ENCODE measurements at places on chromosomes 1 and 21.

DNA sequence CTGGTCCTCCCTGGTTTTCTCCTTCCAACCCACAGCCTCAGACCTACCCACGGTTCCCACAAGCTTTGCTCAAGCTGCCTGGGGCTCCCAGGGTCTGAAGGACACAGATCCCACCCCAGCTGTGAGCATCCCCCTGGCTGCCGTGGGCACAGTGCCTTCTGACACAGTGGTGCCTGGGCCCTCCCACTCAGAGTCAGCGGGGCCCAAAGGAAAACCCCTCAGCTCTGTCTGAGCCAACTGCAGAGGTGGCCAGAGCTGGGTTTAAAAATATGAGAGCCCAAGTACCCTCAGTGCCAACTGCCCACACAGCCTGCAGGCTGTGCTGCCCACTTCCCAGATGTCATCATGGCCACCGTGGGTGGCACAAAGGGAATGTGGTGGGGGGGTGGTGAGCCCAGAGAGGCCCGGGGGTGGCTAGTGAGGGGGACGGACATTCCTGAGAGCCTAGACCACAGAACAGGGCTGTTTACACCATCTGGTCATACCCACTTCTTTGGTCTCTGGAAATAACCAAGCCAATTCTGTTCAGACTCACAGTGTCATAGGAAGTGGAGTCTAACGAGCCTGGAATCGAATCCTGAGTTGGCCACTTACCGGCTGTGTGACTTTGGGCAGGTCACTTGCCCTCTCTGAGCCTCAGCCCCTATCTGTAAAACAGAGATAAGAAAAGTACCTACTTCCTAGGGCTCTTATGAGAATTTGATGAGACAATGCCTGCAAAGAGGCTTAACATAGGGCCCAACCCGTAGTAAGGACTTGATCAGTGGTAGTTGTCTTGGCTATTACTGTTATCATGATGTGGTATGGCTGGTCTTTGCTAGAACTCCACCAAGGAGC is 85.5 kb downstream of the CAMK2N1 start:
- DNase-seq, result no peak

- no peak for DNase-seq
These were observed 23.1 kb downstream of the UBE2G2 start for GRCh38 chr21:44778499-44778911.

GRCh38 chr1:224407571-224408293 is 26.9 kb downstream of the WDR26 start:
- no peak for DNase-seq

- no peak for DNase-seq
These were observed 76.4 kb downstream of the ATP5PO start for GRCh38 chr21:33839167-33839716.

DNA sequence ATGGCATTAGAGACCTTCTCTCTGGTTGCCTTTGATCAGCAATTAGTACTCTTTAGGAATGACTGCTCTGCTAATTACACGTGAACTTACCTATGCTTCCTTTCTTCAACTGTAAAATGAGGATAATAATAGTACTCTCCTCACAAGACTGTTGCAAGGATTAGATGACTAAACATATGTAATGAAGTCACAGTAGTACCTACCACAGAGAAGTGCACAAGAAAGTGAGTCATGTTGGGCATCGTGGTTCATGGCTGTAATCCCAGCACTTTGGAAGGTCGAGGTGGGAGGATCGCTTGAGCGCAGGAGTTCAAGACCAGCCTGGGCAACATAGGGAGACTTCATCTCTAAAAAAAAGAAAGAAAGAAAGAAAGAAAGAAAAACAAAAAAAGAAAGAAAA is 68.1 kb upstream of the AK4 start:
- DNase-seq, result no peak

GRCh38 chr1:179530352-179530751 is 45.4 kb downstream of the NPHS2 start:
- no peak for DNase-seq

DNA sequence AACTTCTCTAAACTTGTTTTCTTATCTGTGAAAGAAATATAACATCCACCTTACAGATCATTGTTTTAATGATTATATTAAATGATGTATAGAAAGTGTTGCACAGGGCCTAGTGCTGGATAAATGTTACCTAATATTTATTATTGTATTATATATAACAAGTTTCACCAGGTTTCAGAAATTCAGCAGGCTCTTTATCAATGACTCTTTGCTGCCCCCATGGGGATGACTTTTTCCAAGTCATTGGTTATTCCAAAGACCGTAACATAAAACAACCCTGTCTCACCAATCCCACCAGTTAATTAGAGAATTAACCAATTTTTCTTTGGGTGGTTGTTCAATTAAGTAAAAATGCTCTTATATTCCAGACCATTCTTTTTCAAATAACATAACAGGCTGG is 7.3 kb upstream of the DEDD start:
- DNase-seq, result no peak

DNA sequence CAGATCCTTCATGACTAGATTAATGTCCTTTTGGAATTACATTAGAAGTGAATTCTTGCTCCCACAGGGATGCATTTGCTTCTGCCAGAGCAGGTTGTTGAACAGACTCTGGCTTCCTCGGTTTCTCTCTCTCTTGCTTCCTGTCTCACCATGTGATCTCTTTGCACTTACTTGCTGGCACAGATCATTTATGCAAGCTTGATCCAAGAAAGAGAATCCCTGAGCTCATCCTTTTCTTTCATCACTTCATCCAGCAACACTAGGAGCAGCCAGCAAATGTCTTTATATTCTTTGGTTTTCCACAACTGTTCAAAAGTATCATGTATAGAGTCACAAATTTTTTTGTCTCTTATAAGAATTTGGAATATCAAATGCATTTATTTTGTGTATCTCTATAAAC is 313.5 kb downstream of the ZNF326 start:
- no peak for DNase-seq

- peak; percentile 2 for DNase-seq
These were observed 93.5 kb upstream of the ACTL8 start for GRCh38 chr1:17661546-17662157.

DNA sequence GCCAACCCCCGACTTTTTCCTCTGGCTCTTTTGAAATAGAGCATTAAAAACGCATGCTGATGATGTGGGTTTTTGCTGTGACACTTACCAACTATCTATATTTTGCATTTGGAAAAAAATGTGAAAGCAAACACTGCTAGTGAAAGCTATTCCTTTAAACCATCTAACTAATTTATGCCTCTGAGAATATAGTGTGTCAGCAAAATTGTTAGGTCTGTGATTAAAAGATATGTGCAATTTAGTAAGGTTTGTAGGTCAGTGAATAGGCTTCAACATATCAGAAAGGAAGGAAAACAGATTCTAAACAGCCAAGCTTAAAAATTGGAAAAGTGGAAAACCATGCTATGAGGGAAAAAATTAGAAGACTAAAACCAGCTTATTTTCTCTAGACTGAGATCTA is 1929.3 kb downstream of the NCAM2 start:
- DNase-seq, result no peak

- DNase-seq, result no peak
These were observed 870.1 kb downstream of the BRINP3 start for GRCh38 chr1:189607477-189608096.

DNA sequence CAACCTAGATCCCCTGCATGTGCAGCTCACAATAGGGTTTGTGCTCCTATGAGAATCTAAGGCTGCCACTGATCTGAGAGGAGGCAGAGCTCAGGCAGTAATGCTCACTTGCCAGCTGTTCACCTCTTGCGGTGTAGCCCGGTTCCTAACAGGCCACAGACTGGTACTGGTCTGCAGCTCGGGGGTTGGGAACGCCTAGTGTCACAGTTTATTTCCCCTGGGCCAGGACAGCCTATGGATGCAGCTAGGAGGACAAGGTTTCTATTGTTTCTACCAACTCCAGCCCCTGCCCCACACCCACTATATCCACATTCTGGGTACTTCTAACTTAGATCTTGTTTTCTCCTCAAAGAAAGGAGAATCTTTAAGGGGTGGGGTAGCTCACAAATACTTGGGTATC is 58.7 kb upstream of the PRRC2C start:
- no peak for DNase-seq

DNA sequence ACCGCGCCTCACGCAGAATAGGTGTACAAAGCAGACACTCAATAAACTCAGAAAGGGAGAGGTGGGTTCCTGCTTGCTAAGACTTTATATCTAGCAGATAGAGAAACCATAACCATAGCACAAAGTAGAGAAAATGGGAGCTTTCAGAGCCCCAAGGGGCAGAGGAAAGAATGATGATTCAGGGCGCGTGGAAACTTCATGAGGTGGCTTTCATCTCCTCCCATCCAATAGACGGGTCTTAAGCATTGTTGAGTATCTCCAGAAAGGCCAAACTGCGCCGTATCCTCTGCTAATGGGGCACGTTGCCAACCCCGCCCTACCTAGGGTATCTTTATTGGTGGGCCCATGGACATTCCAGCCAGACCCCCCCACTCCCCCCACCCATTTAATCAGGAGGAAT is 778 bp upstream of the MIXL1 start:
- DNase-seq, result no peak

DNA sequence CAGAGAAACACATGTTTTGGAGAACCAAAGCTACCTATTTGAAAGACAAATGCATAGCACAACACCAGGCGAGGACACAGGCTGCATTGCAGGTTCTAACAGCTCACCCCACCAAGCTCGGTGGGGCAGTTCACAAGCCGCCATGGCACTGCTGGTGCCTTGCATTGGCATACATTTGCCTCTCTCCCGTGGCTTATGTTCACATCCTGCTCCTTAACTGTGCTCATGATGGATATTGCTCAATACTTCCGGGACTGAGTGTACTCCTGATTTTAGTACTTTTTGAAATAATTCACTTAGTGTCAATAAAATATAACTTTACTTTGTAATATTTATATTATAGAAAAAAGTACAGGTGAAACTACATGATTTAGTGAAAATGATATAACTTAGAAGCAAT is 1187.4 kb upstream of the NCAM2 start:
- DNase-seq, result no peak

GRCh38 chr1:21280011-21280471 is 10.2 kb downstream of the ECE1 start:
- peak; percentile 29 for DNase-seq

DNA sequence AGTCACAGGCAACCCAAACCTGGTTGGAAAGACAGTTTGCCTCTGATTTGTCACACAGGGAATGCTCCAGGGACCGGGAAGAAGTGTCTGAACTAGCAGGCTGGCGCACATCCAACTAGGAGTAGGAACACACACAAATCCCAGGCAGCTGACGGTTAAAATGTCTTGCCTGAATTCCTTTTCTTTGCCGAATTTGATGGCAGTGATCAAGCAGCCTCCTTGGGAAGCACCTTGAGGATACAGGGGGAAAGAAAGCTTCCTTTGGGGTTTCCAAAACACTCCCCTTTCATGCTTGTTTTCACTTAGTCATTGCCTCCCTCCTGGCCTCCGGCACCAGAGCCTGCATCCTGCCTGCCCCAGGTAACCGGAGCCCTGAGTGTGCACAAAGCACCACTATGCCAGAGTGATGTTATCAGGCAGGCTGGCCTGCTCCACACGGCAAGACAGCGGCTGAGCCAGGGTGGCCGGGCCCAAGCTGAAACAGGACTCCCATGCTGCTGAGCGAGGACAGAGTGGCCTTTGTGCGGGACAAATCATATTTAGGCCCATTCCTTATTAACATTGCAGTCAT is 193.8 kb downstream of the LMX1A start:
- no peak for DNase-seq

- no peak for DNase-seq
These were observed 4.9 kb downstream of the CR2 start for GRCh38 chr1:207459008-207459407.

DNA sequence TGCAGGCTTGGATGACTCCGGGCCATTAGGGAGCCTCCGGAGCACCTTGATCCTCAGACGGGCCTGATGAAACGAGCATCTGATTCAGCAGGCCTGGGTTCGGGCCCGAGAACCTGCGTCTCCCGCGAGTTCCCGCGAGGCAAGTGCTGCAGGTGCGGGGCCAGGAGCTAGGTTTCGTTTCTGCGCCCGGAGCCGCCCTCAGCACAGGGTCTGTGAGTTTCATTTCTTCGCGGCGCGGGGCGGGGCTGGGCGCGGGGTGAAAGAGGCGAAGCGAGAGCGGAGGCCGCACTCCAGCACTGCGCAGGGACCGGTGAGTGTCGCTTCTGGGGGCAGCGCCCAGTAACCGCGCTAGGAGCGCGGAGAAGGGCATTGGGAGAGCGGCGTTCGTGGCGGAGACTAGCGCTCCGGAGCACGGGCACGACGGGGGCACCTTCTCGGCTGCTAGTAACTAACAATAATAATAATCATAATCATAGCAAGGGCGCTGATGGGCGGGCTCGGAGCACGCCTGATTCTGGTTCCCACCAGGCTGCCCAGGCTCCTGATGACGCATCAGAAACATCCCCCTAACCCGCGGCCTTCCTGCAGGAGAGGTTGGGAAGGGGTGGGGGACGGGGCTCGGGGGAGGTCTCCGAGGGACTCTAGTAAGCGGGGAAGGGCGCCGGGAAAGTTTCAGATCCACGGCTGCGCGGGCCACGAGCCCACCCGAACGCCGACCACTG is at the start of gene MX1:
Gene MX1, plus strand, starts transcription at position 286 of the 722 bp plus-strand sequence. CDS start 5,832 bp downstream, outside the sequence.
- peak; percentile 84 for DNase-seq

DNA sequence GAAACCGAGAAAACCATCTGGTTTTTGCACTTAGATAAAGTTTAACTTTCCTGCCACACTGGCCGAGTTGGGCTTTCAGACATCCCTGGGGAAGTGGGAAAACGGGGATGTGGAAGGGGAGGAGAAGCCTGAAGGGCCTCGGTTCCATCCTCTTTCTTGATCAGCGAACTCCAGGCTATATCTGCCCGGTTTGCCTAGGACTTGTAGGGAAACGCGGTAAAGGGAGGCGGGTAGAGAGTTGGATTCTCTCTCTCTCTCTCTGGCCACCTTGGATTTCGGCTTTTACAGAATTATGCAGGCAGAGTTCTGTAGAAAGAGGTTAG is 4.6 kb upstream of the LHX8 start:
- DNase-seq, result no peak

- no peak for DNase-seq
These were observed 676 bp downstream of the MORC3 start for GRCh38 chr21:36320421-36321324.

- DNase-seq, result no peak
These were observed 23.1 kb downstream of the CD53 start for GRCh38 chr1:110896090-110896489.

GRCh38 chr1:36372617-36373016 is 13.1 kb downstream of the STK40 start:
- no peak for DNase-seq

DNA sequence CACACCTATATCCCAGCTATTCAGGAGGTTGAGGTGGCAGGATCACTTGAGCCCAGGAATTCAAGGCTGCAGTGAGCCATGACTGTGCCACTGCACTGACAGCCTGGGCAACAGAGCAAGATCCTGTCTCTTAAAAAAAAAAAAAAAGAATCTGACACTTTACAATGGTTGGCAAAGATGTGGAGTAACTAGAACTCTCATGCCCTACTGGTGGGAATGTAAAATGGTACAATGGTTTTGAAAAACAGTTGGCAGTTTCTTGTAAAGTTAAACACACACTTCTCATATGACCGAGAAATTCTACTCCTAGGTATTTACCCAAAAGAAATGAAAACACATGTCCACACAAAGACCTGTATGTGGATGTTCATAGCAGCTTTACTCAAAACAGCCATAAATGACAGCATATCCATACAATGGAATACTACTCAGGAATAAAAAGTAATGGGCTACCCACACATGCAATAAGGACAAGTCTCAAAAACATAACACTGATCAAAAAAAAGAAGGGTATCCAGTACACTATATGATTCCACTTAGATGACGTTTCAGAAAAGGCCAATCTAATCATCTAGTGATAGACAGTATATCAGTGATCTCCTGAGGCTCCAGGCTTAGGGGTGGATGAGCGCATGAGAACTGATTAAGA is 58.1 kb downstream of the HLCS start:
- DNase-seq, result no peak

GRCh38 chr1:6234502-6235295 is 1.1 kb downstream of the ICMT start:
- no peak for DNase-seq
